PC-9 (cell line): ENCODE measurements at places on chromosomes 5 and 9. TPM values are rescaled to one million over a fixed set of nuclear protein-coding genes. Genes with fewer than 3 reads are reported as not detected.
A peak's percentile ranks its signal among the peaks of the same experiment; 100 is the strongest.

- DNase-seq: peak; percentile 43
These were observed 100.6 kb downstream of the ICE1 start for GRCh38 chr5:5523066-5523505.

GRCh38 chr9:129239946-129240490 is 62.0 kb upstream of the IER5L start:
- DNase-seq: no peak

Gene LECT2
- total RNA-seq: not detected in 2 replicates

Gene F12
- total RNA-seq: 14.5 and 17.0 TPM in 2 replicates

GRCh38 chr9:27394154-27394825 is 97.3 kb upstream of the EQTN start:
- DNase-seq: no peak

DNA sequence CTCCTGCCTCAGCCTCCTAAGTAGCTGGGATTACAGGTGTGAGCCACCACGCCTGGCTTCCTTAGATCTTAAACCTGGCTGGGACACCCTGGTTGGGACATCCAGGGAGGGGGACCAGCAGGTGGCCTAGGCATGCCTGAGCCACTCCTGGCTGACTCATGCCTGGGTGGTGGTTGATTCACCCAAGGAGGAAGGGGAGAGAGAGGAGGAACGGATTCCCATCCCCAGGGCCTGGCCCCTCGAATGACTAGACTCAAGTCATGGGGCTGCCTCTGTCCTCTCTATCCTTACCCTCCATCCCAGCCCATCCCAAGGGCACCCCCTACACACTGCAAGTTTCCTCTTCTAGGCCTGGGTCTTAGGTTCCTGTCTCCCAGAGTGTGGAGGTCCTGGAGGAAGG is 12.7 kb downstream of the EEIG1 start:
- DNase-seq: peak; percentile 90

Gene PCDHGB5
- total RNA-seq: not detected in 2 replicates

Gene IL3
- total RNA-seq: not detected in 2 replicates

- DNase-seq: no peak
These were observed 67.8 kb downstream of the TMEM167A start for GRCh38 chr5:83009408-83009807.

DNA sequence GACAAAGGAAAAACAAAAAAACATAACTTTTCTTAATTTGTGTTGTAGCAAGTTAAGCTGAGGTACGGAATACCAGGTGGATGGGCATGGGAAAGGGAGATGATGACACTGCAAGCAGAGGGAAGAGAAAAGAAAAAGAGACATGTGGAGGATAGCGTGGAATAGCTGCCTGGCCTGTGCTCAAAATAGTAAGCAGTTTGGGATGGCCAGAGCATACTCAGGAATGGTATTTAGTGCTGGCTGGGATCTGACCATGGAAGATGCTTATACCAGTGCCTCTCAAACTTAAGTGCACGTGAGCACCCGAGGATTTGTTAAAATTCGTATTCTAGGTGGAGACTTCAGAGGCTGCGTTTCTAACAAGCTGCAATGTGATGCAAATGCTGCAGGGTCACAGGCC is 41.3 kb downstream of the LNPEP start:
- no peak for DNase-seq

GRCh38 chr9:131747352-131747751 is 7.5 kb upstream of the RAPGEF1 start:
- DNase-seq: peak; percentile 61

Gene EPB41L4B
- total RNA-seq: 4.2 and 5.0 TPM in 2 replicates

DNA sequence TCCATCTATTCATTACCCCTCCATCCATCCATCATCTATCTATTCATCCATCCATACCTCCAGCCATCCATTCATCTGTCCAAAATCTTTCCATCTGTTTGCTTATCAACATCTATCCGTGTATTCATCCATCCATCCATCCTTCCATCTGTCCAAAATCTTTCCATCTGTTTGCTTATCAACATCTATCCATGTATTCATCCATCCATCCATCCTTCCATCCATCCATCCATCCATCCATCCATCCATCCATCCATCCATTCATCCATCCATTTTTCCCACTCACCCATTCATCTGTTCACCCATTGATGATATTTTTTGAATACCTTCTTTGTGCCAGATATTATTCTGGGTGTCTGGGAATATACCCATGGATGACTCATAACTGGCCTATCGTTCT is 12.8 kb downstream of the VCAN start:
- no peak for DNase-seq

GRCh38 chr5:71924325-71924724 is 182.9 kb upstream of the MAP1B start:
- DNase-seq: no peak

- DNase-seq: no peak
These were observed 39.6 kb upstream of the TRIM32 start for GRCh38 chr9:116647515-116647809.

Gene FRMD3
- 1.4 and 1.9 TPM in 2 replicates for total RNA-seq

Gene TIMD4
- total RNA-seq: not detected in 2 replicates

DNA sequence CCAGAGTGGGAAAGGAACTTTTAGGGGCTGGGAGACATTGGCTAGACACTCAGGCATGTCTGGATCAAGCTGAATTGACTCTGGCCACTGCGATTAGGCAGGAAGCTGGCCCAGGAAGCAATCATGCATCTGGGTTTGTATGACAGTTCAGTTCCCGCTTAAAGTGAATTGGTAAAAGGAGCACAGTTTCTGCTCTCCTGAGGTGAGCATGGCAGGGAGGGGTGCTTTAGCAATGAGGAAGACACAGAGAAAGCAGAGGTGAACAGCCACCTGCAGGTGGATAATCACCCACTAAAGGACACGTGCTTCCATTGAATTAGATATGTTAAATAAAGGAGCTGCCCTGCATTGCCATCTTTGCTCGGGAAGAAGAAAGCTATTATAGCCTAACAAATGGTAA is 248.1 kb upstream of the MAP3K1 start:
- no peak for DNase-seq

DNA sequence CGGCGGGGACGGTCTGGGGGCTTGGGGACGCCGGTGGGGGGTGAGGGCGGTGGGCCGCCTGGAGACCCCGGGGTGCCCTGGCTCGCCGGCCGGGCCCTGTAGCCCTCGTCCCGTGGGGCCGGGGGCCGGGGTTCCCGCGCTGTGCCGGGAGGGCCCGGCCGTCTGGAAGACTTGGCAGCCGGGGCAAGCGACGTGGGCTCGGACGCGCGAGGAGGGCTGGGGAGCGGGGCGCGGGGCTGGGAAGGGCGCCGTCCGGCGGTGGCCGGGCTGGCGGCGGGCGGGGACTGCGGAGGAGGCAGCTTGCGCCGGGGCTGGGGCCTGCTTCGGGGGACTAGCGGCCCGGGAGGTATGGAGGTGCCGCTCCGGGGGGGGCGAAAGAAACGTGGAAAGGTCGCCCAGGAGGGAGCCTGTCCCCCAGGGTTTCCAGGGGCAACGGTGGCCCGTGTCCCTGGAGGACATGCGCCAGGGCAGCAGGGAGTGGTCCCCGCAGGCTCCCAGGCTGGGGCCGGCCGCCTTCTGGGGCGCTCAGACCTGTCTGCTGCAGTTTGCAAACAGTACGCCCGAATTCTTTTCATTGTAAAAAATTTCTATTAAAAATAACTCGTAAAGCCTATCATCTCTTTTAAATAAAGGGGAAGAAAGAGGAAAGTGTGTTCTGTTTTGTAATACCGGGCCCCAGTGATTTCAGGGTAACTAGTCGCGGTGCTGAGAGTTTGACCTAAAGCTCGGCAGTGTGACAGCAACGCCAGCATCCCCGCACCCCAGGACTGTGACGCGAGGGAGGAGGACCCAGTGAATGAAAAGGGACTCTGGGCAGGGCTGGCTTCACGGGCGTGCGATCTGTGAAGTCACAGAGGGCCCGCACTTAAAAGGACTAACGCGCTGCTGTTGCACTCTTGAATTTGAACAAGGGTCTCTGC is 752 bp upstream of the ANKH start:
- no peak for DNase-seq

Gene MARCOL
- not detected in 2 replicates for total RNA-seq

GRCh38 chr9:14079440-14079839 is 234.5 kb downstream of the NFIB start:
- DNase-seq: no peak

- DNase-seq: peak; percentile 72
These were observed 1.3 kb downstream of the DENND1A start for GRCh38 chr9:123928533-123929176.

DNA sequence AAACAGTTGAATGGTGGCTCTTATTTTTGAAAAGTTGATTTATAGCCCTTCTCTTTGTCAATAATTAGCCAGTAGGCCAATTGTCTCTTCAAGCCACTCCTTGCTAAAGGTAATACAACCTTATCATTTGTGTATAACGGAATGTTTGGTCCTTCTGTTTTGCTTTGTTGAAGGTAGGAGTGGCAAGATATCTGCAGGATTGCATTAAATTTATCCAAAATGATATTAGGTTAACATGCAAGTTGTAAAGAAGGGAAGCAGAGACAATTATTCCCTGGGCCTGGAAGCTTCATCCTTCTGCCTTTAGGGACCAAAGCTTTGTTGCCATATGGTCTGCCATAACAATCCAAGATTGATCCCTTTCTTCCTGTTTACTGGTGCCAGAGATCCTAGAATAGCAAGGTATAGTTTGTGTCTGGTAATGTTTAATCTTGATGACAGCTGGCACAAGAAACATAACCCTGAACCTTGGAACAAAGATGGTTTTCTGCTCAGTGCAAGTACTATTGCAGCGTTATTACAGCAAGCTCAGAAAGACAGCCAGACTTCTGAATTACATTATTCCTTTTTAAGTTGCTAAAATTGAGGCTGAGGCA is 15.5 kb upstream of the FSD1L start:
- no peak for DNase-seq
